Stomach (tissue), 19 donors: ENCODE measurements at places on chromosomes 12 and 14.

DNA sequence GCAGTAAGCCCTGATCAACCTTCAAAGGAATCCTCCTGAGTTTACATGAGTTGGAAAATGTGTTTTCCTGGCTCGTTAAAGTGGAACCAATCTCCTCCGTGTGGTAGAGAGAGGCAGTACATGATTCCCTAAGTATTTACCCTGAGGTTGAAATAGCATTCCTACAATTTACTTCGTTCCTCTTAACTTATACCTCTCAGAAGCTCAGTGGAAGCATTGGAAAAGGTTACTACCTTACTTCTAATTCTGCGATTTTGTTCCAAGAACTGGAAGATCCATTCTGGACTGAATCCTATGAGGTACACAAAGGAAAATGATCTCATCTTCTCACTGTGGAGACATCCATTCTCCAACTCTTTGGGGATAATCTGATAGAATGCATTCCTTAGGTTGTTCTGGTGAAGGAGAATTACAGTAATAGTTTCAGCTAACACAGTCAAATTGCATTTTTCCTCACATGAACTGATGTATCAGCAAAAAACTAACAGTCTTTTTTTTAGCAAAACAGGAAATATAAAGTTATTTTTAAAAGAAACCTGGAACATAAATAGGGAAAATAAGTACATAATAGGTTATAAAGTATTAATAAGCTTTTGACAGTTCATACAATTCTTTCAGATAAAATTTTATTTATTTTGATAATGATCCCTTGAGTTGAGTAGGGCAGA is 475.6 kb downstream of the PDZRN4 start:
- no peak overlapping the region for H3K4me3 ChIP-seq
- H3K27ac ChIP-seq, result no peak overlapping the region
- H3K36me3 ChIP-seq, result no peaks in the 10 kb centered on the region
- H3K27me3 ChIP-seq, result no peaks in the 10 kb centered on the region
- H3K4me1 ChIP-seq, result no peaks in the 10 kb centered on the region

- DNase-seq, result peak; percentile 55
- H3K27me3 ChIP-seq, result no peaks in the 10 kb centered on the region
- no peak overlapping the region for H3K4me3 ChIP-seq
- no peaks in the 10 kb centered on the region for H3K36me3 ChIP-seq
- H3K4me1 ChIP-seq, result peaks cover 8% of the 10 kb centered on the region
- peak overlapping the region; percentile 58 for H3K27ac ChIP-seq
Observed at GRCh38 chr12:65891987-65892481, 67.8 kb downstream of the HMGA2 start.

- DNase-seq, result no peak
- H3K27ac ChIP-seq, result no peak overlapping the region
- no peaks in the 10 kb centered on the region for H3K27me3 ChIP-seq
- no peak overlapping the region for H3K4me3 ChIP-seq
- peaks cover 5% of the 10 kb centered on the region for H3K4me1 ChIP-seq
- H3K36me3 ChIP-seq, result no peaks in the 10 kb centered on the region
Observed at GRCh38 chr12:22380031-22380430, 45.5 kb upstream of the ST8SIA1 start.

GRCh38 chr12:6324936-6325750 is 14.7 kb downstream of the PLEKHG6 start:
- H3K4me1 ChIP-seq, result peaks cover 55% of the 10 kb centered on the region
- peak; percentile 48 for DNase-seq
- no peaks in the 10 kb centered on the region for H3K27me3 ChIP-seq
- peak overlapping the region; percentile 99 for H3K27ac ChIP-seq
- H3K36me3 ChIP-seq, result peaks cover 42% of the 10 kb centered on the region
- H3K4me3 ChIP-seq, result no peak overlapping the region

DNA sequence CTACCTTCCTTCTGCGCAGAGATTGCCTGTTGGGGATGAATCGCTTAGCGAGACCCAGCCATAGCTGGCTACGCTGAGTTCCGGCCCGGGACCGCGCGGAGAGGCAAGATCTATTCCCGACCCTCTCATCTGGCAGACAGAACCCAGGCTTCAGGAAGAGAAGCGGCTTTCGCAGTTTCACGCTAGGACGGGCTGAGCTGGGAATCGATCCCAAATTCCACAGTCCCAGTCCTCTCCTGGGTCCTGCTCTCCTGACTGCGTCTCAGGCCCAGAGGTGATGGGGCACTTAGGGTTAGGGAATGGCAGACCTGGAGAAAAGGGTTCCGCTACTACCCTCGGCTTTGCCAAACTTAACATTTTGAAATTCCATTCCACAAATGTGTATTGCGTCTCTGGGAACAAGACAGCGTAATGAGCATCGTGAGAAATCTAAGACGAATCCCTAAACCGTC is 2.8 kb downstream of the PTPN21 start:
- peak overlapping the region; percentile 62 for H3K4me3 ChIP-seq
- peak overlapping the region; percentile 71 for H3K27ac ChIP-seq
- no peaks in the 10 kb centered on the region for H3K27me3 ChIP-seq
- H3K4me1 ChIP-seq, result peaks cover 69% of the 10 kb centered on the region
- peak; percentile 55 for DNase-seq

- H3K27ac ChIP-seq, result no peak overlapping the region
- no peak overlapping the region for H3K4me3 ChIP-seq
- DNase-seq, result no peak
- H3K36me3 ChIP-seq, result no peaks in the 10 kb centered on the region
- no peaks in the 10 kb centered on the region for H3K27me3 ChIP-seq
- no peaks in the 10 kb centered on the region for H3K4me1 ChIP-seq
Observed at GRCh38 chr12:42677461-42677860, 87.9 kb upstream of the PRICKLE1 start.

GRCh38 chr12:128613837-128614590 is 209.7 kb downstream of the SLC15A4 start:
- H3K4me1 ChIP-seq, result no peaks in the 10 kb centered on the region
- no peak overlapping the region for H3K4me3 ChIP-seq
- no peak overlapping the region for H3K27ac ChIP-seq
- H3K36me3 ChIP-seq, result no peaks in the 10 kb centered on the region
- no peak for DNase-seq

DNA sequence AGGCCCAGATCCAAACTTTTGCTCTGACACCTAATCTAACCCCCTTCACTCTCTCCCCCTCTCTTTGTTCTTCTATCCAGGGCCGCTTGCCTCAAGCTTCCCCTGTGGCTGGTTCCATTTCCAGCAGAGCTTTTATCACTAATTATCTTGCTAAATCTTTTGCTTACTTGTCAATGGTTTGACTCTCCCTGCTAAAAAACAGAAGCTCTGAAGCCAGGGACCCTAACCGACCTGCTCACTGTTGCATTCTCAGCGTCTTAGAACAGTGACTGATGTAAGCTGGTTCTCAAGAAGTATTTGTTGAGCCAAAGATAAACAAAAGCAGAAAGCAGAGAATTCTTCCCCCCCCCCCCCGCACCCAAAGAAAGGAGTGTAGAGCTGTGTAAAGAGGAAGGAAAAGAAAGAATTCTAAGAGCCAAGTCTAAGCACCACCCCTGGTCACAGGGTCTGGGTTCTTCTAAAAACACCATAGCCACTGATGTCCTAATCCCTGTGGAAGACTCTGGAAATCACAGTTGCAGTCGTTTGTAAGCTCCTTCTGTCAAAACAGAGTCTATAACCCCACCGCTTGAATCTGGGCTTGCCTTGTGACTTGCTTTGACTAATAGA is 385.8 kb downstream of the MED13L start:
- H3K27ac ChIP-seq, result no peak overlapping the region
- no peaks in the 10 kb centered on the region for H3K36me3 ChIP-seq
- H3K4me3 ChIP-seq, result no peak overlapping the region
- no peaks in the 10 kb centered on the region for H3K27me3 ChIP-seq
- no peak for DNase-seq

DNA sequence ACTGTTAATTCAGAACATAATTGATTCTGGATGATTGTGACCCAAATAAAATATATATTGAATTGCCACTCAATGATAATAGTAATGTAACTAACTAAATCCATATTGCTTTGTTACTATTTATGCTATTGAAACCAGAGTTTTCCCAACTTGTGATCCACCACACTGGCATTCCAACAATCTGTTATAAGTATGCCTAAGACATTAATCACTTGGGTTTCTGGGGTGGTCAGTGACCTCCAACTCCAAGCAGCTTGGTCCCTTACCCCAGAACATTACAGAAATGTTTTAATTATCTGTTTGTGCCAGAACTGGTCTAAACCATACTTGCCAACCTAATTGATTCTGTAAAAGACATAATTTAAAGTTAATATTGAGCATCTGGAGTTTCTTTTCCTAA is 14.6 kb downstream of the CAPS2 start:
- no peaks in the 10 kb centered on the region for H3K27me3 ChIP-seq
- H3K4me3 ChIP-seq, result no peak overlapping the region
- no peaks in the 10 kb centered on the region for H3K36me3 ChIP-seq
- no peaks in the 10 kb centered on the region for H3K4me1 ChIP-seq

DNA sequence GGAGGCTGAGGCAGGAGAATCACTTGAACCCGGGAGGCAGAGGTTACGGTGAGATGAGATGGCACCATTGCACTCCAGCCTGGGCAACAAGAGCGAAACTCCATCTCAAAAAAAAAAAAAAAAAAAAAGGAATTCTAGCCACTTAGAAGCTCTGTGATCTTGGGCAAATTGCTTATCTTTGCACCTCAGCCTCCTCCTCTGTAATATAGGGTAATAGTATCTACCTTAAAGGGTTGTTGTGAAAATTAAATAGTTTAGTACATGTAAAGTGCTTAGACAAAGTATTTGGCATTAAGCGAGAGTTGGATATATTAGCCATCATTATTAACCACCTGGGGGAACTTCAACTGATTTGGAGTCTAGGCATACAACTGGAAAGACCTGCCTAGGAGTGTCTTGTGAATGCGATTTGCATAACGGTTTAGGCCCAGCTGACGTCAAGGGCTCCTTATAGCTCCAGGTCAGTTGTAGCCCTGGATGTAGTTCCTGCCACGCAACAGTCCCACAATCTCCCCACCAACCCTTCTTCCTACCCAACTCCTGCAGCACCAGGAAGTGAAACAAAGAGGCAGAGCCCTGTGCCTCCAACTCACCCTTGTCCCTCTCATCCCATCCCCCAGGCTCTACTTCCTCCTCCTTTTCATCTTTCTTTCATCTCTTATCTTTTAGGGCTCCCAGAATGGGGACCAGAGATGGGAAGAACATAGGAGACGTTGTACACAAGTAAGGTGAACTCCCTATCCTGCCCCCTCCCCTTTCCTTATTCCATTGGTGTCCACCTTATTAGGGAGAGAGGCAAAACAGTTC is 2.1 kb upstream of the IL23A start:
- H3K27ac ChIP-seq, result no peak overlapping the region
- no peaks in the 10 kb centered on the region for H3K27me3 ChIP-seq
- peaks cover 21% of the 10 kb centered on the region for H3K4me1 ChIP-seq

DNA sequence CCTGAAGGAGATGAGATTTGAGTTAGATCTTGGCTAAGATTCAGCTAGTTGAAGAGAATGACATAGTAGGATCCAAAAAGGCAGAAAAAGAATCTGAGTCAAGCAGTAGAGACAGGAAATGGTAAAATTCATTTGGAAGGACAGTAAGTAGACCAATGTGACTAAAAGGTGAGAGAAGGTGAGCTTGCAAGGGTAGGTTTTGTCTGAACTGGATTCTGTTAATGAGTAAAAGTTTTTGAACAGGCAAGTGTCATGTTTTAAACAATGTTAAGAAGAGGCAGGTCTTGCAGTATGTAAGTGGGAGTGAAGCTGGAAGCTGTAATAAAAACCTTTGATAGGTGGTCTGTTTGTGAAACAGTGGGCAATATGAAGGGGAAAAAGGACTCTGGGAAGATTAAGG is 58.6 kb downstream of the ACSS3 start:
- DNase-seq, result no peak
- H3K4me3 ChIP-seq, result no peak overlapping the region
- no peaks in the 10 kb centered on the region for H3K36me3 ChIP-seq
- no peaks in the 10 kb centered on the region for H3K4me1 ChIP-seq
- H3K27ac ChIP-seq, result no peak overlapping the region

DNA sequence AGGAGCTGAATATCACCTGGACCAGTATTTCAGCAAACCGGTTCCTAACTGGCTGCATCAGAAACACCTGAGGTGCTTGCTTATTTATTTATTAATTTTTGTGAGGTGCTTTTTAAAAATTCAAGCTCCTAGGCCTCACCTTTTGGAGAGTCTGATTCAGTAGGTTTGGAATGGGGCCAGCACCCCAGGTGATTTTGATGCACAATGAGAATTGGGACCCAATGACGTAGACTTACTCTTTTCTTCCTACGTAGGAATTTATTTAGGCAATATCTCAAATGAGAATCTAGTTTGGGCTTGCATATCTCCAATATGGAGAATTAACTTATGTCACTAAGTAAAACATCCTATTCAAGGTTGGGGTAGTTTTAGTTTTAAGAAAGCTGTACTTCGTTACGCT is 7.3 kb downstream of the YEATS4 start:
- no peak overlapping the region for H3K27ac ChIP-seq
- no peak for DNase-seq
- no peak overlapping the region for H3K4me3 ChIP-seq
- H3K27me3 ChIP-seq, result no peaks in the 10 kb centered on the region

- H3K27ac ChIP-seq, result no peak overlapping the region
- peaks cover 30% of the 10 kb centered on the region for H3K36me3 ChIP-seq
- peaks cover 4% of the 10 kb centered on the region for H3K4me1 ChIP-seq
- no peak for DNase-seq
- H3K27me3 ChIP-seq, result no peaks in the 10 kb centered on the region
Observed at GRCh38 chr12:69272511-69272910, 33.1 kb downstream of the CPSF6 start.

DNA sequence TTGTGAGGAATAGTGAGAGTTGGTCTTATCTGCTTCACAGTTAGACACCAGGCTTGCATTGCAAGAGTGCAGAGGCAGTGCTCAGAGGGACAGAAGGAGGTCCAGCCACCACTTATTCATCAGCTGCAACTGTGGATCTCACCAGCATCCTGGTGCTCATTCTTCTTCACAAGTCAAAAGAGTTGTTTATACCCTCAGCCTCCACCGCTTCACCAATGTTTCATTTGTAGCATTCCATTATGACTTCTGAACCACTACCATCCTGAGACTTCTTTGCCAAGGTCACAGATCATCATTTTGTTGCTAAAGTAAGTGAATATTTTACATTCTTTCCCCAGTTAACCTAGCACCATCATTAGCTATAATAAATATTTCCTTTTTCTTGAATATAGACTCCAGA is 230.5 kb upstream of the KITLG start:
- no peaks in the 10 kb centered on the region for H3K4me1 ChIP-seq
- H3K4me3 ChIP-seq, result no peak overlapping the region
- H3K36me3 ChIP-seq, result no peaks in the 10 kb centered on the region
- no peaks in the 10 kb centered on the region for H3K27me3 ChIP-seq
- no peak for DNase-seq
